ENCODE measurements at places on chromosomes 4 and X.

DNA sequence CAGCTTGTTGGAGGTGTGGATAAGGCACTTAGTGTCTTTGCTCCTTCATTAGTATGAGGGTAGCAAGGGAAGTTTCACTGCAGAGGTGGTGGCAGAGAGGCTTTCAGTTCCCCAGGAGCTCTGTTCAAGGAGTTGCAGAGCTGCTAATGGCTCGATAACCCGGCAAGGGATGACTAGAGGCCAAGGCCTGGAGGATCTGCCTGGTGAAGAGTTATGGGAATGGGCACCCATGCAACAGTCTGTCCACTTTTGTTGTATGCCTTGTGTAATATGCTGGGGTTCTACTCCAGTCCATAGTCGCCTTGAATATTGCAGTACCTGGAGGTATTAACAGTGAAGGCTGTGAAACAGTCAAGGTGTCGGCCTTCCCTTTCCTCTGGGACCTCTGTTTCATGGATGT lies 67.8 kb upstream of the NBDY start:
- DNase-seq = no peak

GRCh38 chrX:5976332-5976731 lies 252.3 kb downstream of the NLGN4X start:
- DNase-seq = no peak

DNA sequence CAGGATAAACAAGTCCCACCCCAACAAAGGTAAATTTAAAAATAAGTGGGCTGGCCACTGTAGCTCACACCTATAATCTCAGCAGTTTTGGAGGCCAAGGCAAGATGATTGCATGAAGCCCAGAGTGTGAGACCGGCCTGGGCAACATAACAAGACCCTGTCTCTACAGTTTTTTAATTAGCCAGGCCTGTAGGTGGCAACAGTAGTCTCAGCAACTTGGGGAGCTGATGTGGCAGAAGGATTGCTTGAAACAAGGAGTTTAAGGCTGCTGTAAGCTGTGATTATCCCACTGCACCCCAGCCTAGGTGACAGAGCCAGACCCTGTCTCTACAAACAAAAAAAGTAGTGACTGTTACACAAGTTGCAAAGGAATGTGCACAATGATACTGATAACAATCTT lies 74.6 kb upstream of the FAAH2 start:
- no peak for DNase-seq

DNA sequence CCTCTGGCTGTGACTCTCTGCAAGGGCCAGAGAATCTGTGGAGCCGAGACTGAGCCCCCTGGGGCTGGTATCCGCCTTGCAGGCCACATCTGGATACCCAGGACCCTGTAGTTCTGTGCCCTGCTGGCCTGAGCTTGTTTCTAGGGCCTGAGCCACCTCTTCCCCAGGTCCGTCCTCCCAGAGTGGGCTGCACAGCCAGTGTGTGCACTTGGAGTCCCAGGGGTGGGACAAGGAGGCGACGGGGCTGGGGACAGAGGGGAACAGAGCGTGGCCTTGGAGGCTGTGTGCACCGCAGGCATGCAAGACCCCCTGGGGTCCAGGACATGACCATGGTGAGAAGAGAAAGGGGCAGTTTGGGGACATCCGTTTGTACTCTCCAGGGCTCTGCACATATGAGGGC lies 105.5 kb downstream of the SORCS2 start:
- no peak for DNase-seq

- DNase-seq = no peak
These were observed 23.6 kb upstream of the SLC25A43 start for GRCh38 chrX:119375561-119375960.

DNA sequence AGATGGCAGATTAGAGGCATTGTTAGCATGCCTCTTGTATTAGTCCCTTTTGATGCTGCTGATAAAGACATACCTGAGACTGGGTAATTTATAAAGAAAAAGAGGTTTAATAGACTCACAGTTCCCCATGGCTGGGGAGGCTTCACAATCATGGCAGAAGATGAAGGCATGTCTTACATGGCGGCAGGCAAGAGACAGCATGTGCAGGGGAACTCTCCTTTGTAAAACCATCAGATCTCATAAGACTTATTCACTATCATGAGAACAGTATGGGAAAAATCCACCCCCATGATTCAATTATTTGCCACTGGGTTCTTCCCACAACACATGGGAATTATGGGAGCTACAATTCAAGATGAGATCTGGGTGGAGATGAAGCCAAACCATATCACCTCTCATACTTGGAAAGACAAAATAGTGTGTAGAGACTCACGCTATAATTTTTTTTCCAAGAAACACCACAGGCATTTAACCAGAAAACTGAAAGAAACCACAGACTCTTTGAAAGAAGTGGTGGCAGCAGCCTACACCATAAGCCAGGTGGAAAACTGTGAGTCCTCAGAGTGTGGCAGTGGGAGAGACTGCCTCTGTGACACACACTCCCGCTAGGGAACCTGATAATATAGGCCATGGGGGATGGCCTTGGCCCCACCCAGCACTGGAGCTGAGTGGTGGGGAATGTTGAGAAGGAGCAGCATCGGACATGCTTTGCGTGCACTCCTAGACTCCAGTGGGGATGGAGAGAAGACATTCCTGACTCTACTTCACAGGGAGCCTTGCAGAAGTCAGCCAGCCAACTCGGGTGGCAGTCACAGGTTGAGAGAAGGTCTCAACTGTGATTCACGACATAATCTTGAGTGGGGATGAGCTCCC lies 51.5 kb downstream of the SLC2A9 start:
- DNase-seq = no peak

DNA sequence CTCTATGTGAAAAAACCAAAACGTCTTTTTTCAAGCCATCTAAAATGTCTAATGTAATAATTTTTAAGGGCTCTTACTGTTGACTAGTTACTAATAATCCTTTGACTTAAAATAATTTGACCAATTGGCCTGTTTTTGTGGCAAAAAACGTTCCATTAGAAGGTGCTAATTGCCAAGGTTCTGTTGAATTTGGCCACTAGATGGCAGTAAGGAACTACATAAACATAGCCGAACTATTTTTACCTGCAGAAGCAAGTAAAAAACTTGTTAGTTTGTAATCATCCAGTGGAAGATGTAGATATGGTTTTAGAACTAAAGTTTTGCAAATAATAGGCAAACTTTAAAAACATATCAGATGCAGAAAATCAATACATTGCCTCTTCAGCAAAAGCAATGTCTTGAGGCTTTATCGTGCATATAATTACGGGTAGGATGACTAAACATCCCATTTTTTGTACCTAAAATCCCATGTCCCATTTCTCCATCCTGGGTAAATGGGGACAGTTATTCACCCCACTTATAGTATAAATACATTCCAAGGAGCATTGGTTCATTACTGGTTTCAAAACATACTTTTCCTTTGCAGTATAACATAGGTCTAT lies 57.6 kb downstream of the PROM1 start:
- DNase-seq = peak; percentile 68

GRCh38 chr4:161519611-161520010 lies 644.2 kb downstream of the FSTL5 start:
- DNase-seq = peak; percentile 60

GRCh38 chr4:6027392-6027791 lies 9.2 kb upstream of the C4orf50 start:
- no peak for DNase-seq

All from inflammatory macrophage treated with lipopolysaccharide for 4 hours (primary cell).